ENCODE measurements at places on chromosomes 2 and 18.

GRCh38 chr2:60407398-60407797, 146.1 kb downstream of the BCL11A start:
- DNase-seq: no peak

DNA sequence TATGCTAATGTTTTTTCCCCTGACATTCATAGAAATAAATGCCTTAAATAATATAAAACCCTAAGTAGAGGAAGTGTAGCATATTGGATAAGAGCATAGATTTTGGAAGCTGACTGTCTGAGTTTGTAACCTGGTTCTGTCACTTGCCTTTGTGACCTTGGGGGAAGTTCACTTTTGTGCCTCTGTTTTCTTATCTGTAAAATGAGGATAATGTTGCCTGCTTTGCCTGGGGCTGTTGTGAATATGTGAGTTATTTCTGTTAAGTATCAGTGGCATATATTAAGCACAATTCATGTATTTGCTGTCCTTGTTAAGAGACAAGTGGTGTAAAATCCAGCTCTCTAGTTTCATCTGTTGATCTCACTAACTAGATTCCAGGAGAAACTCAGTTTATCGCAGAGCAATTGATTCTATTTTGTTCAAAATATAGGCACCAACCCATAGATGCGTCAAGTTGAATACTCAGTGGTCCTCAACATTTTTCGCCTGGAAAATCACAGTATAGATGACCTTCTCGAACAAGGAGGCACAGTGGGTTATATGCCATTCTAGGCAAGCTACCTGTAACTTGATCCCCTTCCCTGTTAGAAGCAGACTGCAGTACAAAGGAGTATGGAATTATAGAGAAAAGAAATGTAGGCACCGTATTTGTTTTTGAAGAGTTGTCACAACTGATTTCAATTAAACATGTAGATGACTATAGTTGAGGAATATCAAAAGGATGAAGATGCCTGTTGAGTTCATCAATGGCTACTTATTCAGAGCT, 67.0 kb downstream of the SOCS6 start:
- DNase-seq: no peak

- no peak for DNase-seq
Measured at GRCh38 chr18:10038268-10038667, 124.5 kb downstream of the VAPA start.

DNA sequence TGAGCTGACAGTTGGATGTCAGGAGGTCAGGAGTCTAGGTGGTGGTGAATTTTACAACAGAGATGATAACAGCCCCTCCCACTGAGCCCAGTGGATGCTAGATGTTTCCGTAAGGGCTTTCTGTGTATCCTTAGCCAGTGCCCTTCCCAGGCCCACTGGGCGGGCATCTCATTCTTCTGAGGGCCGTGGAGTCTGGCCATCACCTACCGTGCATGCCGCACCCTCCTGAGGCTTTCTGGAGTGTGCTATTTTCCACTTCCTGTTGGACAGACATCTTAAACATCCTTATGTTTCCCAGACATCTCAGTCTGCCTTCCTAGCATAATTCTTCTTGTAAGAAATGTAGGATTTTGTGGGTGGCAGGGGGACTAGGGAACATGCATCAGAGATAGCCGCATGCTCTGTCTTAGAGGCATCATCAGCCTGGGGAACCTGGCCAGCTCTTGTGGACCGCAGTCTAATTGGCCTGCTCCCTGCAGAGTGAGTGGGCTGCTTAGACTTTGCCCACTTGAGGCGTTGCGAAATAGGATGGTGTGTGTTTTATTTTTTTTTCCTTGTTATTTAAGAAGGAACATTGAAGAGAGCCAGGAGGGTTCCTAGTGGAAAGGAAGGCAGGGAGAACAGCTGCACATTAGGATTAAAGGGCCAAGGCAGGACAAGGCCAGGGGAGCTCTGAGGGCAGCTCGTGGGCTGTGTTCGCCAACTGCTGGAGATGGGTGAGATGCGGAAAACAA, 135.8 kb downstream of the SH3RF3 start:
- DNase-seq: no peak

- no peak for DNase-seq
Measured at GRCh38 chr2:129885735-129886134, 93.7 kb upstream of the RAB6C start.

DNA sequence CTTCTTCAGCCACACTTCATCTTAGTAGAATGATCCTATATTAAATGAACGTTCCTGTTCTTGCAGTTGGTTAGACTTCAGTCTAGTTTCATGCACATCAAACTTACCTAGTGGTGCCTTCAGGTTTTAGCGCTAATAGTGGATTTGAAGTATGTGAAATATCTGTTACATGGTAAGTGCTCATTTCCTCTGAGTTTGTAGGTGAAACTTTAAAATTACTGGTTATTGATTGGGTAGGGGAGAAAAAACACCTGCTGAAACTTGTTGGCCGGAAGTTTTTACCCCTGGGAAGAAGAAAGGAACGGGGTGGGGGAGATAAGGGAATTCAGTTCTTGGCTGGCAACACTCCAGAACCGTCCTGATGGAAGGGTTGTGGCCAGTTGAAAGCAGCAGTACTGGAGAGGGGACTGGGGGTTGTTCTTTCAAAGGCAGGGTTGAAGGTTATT, 112.8 kb downstream of the SPTBN1 start:
- DNase-seq: no peak

- peak; percentile 64 for DNase-seq
Measured at GRCh38 chr2:127094509-127095366, 12.2 kb downstream of the BIN1 start.

DNA sequence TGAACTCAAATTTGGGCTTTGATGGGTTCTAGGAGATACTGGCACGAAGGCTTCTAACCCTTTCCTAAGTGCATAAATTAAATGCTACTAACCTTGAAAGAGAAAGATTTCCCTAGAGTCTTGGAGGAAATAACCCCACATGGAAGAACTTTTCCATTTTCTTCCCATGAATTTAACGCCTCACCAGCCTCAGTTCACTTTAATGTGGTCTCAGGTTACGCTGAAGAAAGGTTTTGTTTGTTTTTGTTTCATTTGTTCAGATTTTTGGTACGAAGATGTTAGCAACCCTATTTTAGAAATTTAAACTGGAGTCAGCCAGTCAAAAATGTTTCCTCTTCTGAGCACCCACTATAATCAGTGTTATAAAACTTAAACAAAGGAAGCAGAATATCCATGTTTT, 30.7 kb downstream of the METTL4 start:
- no peak for DNase-seq
